Pulmonary artery endothelial cell (primary cell): ENCODE measurements at places on chromosomes 4 and X. TPM values are rescaled to one million over a fixed set of nuclear protein-coding genes. Genes with fewer than 3 reads are reported as not detected.

The FAAH2 gene
- total RNA-seq: 1.4 and 2.6 TPM in 2 replicates

The SHISA3 gene
- 17.2 and 166 TPM in 2 replicates for total RNA-seq

The KLHL4 gene
- total RNA-seq: 33.9 and 34.6 TPM in 2 replicates

The TCEAL5 gene
- not detected in 2 replicates for total RNA-seq

The ANXA3 gene
- total RNA-seq: 226 and 292 TPM in 2 replicates

The MAGEB10 gene
- not detected in 2 replicates for total RNA-seq

The DCLK2 gene
- 1.6 and 2.0 TPM in 2 replicates for total RNA-seq

The RBMXL3 gene
- not detected in 2 replicates for total RNA-seq

The MCTS1 gene
- 41.0 and 41.1 TPM in 2 replicates for total RNA-seq

The F8A2 gene
- total RNA-seq: not detected in 2 replicates

The NEIL3 gene
- 4.5 and 8.1 TPM in 2 replicates for total RNA-seq
